Pulmonary artery endothelial cell (primary cell): ENCODE measurements at places on chromosomes 5 and 9. TPM values are rescaled to one million over a fixed set of nuclear protein-coding genes. Genes with fewer than 3 reads are reported as not detected.
A peak's percentile ranks its signal among the peaks of the same experiment; 100 is the strongest.

DNA sequence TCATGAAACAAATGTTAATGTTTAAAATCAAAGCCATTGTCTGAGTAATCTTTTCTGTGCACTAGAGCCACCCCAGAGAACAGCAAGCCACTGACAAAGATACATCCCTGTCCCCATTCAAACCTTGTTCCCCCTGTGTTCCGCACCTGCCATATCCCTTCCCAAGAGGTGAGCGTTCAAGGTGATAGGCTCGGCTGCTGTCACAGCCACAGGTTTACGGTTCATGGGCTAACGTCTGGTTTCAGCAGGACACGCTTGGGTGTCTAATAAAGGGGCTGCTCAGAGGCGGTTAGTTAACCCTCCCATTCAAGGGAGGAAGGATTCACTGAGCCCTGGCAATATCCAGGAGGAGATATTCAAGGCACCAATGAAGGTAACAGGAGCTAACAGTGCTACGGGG lies 24.5 kb upstream of the LAMC3 start:
- DNase-seq = no peak

Gene DPM2
- 11.9 and 12.1 TPM in 2 replicates for total RNA-seq

Gene SPINK6
- not detected in 2 replicates for total RNA-seq

DNA sequence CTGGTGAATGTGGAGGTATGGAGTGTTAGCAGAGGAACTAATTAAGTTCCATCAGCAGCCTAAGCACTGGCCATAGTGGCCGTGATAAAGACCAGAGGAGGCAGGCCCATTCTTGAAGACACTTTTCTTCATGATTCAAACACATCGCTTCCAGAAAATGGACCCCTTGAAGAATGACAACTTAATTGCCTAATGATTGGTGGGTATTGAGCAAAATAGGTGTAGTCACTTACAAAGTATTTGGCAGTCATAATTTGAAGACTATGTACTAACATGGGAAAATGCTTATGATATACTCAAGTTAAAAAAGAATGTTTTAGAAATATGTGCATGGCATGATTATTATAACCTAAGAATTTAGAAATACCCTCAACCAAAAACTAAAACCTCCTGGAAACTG lies 44.8 kb downstream of the MEGF10 start:
- no peak for DNase-seq

DNA sequence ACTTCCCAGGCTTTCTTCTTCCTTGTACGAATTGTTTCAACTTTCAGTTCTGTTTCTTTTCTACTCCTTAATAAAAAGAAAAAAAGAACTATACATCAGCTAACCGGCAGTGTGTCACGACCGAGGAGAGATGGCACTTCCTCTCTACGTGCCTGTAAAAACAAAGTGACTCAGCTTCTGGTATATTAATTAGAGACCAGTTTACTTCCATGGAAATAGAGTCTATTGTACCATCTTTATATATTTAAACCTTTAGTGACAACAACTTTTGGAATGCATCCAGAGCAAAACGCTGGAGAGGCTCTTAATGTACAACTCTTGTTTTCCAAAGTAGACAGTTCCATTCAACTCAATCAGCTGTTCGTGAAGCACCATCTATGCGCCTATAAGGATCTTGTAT lies 94.5 kb upstream of the LIFR start:
- peak; percentile 81 for DNase-seq

DNA sequence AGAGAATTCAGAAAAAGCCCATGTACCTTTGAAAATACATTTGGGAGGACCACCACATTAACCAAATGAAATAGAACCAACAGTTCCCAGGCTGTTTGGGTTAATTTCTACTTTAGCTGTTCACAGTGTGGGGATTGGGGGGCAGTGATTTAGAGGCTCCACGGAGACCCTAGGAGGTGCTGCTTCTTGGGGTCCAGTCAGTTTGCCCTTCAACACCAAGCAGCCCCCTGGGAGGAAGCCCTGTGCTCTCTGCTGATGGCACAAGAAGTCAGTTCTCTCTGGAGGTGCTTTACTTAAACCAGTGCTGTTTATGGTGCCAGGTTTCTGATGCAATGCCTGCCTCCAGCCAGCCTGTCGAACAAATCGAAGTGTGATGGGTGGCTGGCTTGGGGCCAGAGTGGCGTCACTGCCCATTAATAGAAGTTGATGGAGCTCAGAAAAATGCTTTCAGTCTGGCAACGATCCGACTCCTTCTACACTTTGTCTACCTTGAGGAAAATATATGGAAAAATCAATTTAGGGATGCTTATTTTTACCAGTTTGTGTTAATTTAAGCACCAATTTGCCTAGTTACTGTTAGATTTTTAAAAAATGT lies 134.0 kb downstream of the SNX18 start:
- DNase-seq = peak; percentile 35

GRCh38 chr9:29060041-29060440 lies 1486.8 kb upstream of the C9orf72 start:
- DNase-seq = no peak

DNA sequence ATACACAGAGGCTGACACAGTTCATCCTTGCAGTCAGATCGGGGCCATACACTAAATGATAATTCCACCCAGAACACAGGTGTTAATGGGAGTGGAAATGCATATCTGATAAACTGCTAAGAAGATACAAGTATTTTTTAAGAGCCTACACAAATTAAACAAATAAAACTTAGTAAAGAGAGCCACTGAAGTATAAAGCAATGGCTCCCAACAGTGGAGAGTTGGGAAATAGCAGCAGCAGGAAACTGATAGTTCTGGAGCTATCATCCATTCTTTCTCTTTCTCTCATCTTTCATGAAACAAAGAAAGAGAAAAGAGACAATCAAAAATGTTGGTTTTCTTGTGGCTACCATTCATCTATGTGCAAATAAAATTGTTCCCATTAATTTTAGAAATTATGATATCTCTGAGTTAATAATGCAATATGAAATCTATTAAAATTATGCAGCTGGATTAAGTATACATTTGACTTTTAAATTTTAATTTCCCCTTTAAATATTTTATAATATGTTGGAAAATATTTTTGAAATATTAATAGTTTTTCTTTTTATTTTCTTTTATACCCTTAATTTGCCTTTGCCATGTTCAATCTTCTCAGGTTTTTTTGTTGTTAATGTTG lies 120.8 kb downstream of the EMB start:
- no peak for DNase-seq

DNA sequence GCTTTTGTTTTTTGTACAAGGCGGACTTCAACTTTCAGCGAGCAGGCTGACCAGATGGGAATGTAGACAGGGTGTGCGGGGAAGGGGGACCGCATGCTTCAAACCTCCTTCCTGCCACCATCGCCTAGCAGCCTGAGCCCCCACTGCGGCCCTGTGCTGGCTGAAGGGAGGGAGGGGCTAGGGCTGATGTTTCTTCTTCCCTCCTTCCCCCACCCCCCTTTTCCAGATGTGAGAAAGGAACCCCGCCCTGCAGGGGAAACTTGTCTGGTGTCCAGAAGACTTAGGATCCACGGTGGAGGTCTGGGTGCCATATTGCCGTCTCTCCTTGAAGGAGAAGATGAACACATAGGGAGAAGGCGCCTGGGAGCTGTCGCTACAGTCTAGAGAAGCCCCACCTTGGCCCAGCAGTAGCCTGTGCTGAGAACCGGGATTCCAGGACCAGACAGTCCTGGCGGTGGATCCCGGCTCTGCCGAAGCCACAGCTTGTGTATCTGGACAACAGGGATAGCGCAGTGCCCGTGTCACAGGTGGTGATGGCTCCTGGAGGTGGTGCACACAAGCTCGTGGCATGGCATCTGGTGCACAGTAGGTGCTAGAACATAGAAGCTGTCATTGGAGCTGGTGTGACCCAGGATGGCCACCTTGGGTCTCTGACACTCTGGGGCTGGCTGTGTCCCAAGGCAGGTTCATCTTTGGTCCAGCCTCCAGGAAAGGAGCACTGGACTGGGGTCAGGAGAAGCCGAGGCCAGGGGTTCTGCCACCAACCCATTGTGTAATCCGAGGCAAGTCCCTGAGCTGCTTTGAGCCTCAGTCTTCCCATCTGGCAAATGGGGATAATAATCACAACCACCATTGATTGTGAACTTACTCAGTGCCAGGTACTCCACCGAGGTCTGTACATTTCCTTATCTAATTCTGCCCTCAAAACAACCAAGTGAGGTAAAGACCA lies 205.6 kb downstream of the C9orf50 start:
- DNase-seq = no peak

Gene LAMC3
- 0.07 TPM in 1 of 2 replicates, not detected in the other for total RNA-seq

Gene TMEM8B
- total RNA-seq = 0.35 and 0.59 TPM in 2 replicates

DNA sequence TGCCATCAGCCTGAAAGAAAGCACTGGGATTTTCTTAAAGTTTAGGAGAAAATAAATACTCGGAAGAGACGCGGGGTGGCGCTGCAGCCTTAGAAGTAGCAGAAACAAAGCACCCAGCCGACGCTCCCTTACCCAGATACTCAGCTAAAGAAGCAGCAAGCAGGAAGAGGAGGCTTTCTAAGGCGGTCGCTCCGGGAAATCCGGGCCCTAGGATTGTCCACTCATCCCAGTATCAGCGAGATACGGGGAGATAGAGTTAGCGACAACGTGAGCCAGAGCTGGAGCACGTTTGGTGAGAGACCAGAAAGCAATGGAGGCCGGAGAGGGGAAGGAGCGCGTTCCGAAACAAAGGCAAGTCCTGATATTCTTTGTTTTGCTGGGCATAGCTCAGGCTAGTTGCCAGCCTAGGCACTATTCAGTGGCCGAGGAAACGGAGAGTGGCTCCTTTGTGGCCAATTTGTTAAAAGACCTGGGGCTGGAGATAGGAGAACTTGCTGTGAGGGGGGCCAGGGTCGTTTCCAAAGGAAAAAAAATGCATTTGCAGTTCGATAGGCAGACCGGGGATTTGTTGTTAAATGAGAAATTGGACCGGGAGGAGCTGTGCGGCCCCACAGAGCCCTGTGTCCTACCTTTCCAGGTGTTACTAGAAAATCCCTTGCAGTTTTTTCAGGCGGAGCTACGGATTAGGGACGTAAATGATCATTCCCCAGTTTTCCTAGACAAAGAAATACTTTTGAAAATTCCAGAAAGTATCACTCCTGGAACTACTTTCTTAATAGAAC lies at the start of gene PCDHB2:
TSS of gene PCDHB2 (plus strand) at position 135 of the 782 bp plus-strand sequence. CDS start at position 311, 176 bp downstream.
- no peak for DNase-seq

DNA sequence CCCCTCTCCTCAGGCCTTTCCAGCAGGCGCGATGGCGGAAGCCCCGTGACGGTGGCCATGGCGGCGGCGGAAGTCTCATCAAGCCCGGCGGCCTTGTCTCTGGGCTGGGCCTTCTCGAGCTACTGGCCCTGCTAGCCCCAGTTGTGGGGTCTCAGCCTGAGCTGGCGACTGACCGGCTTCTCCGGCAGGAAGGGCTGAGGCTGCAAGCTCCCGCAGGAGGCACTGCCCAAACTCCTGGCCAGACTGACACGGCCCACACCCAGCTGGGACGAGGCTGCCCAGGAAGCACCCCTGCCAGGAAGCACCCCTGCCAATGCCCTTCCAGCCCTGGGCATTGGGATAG lies 88.5 kb upstream of the ANKH start:
- DNase-seq = no peak

- no peak for DNase-seq
Measured at GRCh38 chr5:74973694-74974093, 78.7 kb downstream of the GCNT4 start.

Gene PFN3
- not detected in 2 replicates for total RNA-seq

GRCh38 chr9:85268131-85268530 lies 473.6 kb downstream of the AGTPBP1 start:
- no peak for DNase-seq

GRCh38 chr9:105313238-105313637 lies 68.8 kb downstream of the SLC44A1 start:
- DNase-seq = no peak

- DNase-seq = peak; percentile 71
Measured at GRCh38 chr5:82356808-82357671, 78.9 kb upstream of the RPS23 start.

GRCh38 chr9:117464941-117465616 lies 50.2 kb upstream of the ASTN2 start:
- no peak for DNase-seq

DNA sequence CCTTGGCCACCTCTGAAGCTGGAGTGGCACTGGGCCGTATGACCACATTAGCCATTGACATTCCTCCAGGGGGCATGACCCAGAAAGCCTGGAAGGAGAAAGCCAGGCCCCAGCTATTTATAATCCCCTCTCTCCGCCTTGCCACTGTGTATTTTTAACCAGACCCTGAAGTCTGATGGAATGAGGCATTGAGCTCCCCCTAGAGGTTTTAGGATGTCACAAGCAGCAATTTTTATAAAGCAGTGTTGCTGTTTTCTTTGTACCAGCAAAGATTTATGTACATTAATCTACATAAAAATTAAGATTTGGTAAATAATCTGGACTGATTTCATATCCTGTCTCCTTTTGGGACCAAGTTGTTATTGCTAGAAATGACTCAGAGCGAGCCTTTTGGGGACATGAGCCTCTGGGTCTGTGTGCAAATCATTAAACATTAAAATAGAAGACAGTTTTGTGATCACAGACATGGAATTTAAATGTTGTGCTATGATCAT lies 127.1 kb downstream of the TRIO start:
- no peak for DNase-seq

Gene CNTLN
- 8.6 and 11.0 TPM in 2 replicates for total RNA-seq

GRCh38 chr5:62581836-62582597 lies 3.4 kb downstream of the LRRC70 start:
- no peak for DNase-seq

DNA sequence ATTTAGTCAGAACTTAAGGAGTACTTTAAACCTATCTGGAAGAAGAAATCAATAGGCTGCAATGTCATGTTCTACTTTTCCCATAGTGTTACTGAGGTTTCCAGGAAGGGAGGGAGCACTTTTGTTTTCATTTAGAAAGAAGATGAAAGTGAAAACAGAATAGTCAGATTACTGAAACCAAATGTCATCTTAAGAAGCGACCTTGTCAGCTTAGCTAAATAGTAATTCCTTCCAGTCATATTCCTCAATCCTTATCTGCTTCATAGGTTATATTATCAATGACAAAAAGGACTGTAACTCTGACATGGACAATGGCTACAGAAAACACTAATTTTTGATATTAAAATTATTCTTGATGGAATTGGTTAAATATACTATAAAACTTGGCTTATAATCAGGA lies 27.7 kb downstream of the SAR1B start:
- DNase-seq = no peak

DNA sequence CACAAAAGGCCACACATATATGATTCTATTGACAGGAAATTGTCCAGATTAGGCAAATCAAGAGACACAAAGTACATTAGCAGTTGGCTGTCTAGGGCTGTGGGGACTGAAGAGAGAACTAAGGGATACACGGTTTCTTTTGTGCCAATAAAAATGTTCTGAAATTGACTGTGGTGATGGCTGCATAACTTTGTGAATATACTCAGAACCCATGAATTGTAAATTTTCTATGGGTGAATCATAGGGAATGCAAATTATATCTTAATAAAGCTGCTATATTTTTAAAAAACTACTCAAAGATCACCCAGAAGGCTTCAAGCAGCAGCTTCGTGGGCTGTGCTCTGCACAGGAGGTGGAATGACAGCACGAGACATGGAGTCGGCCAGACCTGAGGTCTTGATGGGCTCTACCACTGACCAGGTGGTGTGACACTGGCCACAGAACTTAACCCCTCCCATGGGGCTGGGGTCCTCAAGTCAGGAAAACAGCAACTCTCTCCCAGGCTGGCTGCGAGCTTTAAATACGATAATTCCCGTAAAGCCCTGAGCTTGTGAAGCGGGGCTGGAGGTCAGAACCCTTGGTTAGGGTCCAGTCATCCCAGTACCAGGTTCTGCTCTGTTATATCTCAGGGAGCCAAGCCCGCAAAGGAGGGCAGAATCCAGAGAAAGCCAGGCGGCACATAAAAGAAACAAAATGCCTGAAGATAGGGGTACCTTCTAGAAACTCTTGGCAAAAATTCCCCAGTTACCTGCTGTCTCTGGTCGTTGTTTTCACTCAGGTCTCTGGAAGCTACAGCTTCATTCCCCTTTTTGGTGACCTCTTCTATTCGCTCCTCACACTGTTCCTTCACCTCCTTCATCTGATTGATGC lies 59.1 kb downstream of the GOLM1 start:
- no peak for DNase-seq

Gene PCDHGA3
- total RNA-seq = 0.21 and 0.26 TPM in 2 replicates
